ENCODE measurements at places on chromosomes 11 and 22.

DNA sequence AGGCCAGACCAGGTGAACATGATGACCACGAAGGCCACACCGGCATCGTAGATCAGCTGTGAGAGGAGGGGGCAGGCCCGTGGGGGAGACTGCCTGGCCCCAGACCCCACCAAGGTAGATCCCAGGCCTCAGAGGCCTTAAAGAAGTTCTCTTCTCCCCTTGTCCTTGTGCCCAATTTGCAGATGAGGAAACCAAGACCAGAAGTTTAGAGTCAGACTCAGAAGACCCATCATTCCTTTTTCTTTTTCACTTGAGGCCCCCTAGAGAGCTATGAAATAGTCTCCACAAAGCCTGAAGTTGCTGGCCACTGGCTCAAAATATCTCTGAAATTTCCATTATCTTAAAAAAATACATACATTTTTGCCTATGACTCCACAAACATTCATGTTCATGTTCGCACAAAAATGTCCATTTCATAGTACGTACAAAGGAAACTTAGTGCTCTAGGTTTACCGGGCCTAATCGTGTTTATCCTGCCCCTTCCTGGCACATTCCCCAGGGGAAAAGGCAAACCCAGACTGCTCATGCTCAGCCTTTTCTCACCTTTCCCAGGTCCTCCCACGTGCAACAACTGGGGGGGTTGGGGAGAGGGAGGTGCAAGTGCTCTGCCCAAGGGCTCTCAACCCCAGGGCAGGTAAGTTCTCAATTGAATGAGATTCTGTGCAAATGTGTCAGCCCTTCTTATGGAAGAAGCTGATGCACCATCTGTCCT, 19.2 kb downstream of the SLC43A1 start:
- DNase-seq: no peak

DNA sequence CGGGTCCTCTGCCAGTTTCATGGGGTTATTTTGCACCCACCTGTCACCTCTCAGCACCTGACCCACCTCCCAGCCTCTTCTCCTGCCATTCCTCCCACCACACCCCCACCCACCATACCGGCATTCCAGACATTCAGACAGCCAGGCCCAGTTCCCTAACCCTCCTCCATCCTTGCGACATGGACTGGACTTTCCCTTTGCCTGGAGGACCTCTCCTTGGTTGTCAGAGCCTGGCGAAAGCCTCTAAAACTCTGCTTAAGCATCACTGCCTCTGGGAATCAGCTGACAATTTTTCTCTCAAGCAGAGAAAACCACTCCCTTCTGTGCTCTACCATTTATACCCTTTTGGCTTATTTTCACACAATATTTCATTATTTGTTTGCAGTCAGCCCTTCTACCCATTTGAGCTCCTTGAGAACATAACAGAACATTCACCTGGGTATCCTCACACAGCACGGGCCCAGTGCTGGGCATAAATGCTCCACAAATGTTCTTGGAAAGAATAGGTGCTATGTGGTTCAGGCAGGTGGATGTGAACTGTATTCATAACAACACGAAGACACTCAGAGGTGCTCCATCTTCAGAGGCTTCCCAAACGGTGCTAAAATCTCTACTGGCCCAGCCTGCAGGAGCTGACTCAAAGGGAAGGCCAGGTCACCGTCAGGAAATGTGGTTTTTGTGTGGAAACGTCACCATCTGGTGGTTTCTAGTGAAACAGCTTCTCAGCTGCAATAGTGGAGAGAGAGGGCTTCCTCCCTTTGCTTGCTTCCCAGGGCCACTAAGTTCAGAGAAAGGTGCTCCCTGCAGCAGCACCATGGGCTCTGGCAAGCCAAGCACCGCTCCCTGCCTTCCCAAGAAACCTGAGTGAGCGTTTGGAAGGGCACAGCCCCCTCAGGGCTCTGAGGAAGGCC, 10.4 kb downstream of the SPATA19 start:
- peak; percentile 55 for DNase-seq

- peak; percentile 63 for DNase-seq
These were observed 82.1 kb downstream of the C11orf58 start for GRCh38 chr11:16820324-16821092.

DNA sequence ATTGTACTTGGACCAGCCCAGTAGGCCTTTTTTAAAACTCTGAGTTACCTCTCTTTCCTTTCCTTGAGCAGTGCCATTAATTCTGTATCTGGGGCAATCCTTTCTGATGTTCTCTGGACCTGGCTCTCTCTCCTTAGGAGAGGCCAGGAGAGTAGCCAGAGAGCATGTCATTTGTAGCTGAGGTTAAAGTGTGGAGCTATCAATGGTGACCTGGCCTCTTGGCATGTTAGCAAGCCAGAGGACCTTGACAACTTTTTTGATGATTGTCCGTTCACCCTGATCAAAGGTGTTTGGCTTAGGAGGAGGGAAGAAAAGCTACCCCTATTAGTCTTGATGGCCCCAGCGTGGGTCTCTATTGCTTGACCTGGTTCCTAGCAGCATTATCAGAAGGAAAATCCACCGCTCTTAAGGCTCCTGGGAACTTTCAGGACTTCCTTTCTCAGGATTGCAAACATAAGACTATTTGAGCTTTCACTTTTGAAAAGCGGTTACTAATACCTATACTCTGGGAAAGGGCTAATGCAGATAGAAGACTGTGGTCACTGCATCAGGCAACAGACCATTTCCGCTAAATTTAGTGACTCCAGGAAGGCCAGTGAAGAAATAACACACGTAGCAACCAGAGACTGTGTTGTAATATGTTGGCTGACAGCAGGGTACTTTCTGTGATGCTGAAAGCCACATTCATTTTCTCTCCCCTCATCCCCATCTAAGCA, 18.2 kb downstream of the LIMK2 start:
- DNase-seq: no peak

DNA sequence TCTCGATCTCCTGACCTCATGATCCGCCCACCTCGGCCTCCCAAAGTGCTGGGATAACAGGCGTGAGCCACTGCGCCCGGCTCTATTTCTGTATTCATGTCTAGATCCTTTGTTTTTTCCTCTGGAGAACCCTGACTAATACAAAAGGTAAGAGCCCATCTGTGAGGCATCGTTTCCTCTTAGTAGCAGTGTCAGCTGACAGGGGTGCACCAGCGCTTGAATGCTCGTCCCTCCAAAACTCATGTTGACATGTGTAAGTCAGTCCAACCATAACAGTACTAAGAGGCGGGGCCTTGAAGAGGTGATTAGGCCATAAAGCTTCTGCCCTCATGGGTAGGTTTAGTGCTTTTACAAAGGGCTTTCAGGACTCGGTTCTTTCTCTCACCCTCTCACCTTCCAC, 470.1 kb upstream of the B3GAT1 start:
- DNase-seq: no peak

DNA sequence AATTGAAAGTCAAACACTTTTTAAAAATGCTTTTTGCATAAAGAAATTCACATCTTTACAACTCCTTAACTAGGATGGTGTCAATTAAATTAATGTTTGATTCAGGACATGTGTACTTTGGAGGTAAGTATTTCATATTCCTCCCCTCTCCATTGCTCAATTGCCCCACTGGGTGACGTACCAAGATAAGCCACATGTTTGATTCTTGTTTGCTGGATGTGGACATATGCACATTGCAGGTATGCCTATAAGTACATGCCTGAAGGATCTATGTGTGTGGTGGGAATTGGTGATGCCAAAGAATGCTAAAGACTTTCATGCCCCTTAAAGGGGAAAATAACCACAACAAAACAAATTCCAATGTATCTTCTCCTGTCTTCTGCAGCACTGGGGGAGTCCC, 5.8 kb downstream of the CD44 start:
- DNase-seq: peak; percentile 40

- DNase-seq: no peak
These were observed 1.1 kb upstream of the FADS2 start for GRCh38 chr11:61826930-61827570.

DNA sequence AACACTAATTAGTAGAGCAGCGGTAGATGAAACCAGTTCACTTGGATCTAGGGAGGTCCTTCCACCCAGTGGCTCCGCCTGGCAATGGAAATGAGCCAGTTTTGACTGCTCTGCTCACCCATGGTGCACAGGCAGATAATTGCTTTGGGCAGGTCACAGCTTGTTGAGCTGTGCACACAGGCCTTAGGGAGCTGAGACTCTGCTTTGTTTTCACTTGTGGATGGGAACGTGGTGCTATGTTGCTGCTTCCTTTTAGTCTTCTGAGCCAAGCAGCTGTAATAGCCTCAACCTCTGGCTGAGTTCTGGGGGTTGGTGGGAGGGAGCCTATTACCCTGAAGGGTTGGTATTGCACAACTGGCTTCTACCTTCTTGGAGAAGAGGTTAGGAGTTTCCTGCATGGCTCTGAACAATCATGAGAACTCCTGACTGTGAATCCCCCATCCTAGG, 262.3 kb upstream of the MTNR1B start:
- no peak for DNase-seq

DNA sequence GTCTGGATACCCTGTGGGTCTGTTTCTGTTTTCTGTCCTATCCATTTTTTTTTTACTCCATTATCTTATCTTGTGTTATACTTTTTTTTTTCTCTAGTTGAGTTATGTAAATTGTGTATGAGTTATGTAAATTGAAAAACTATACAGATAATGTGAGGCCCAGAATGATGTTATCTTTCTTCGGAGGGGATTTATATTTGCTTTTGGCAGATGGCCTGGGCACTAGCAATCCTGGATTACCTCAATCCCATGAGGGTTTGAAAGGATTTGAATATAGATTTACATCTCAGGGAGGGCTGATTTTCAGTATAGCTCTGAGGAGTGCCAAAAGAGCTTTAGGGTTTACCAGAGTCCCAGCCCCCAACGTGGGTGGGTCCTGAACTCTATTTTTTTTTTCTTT, 71.0 kb downstream of the CSTPP1 start:
- no peak for DNase-seq

- no peak for DNase-seq
These were observed 3.5 kb downstream of the ANO9 start for GRCh38 chr11:438101-438844.

- no peak for DNase-seq
These were observed 5.4 kb downstream of the PI4KA start for GRCh38 chr22:20853236-20853660.

DNA sequence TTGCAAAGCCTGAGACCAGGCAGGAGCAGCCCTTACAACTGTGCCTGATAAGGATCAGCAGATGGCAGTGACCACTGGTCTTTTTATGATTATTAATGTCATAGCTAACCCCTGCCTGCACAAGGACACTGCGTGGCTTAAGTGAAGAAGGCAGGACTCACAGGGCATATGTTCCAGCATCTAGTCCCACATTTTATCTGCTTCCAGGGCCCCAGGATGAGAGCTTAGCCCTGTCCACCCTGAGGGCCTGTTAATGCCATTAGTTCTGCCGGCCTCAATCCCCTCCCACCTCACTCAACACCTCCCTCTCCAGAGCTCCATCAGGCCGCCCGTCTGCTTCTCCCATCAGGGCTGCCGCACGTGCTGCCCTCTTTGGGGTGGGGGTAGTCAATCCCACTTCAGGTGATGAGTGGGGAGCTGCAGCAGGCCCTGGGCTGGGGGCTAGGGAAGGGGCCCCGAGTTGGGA, 33.1 kb upstream of the TSPAN18 start:
- DNase-seq: no peak

DNA sequence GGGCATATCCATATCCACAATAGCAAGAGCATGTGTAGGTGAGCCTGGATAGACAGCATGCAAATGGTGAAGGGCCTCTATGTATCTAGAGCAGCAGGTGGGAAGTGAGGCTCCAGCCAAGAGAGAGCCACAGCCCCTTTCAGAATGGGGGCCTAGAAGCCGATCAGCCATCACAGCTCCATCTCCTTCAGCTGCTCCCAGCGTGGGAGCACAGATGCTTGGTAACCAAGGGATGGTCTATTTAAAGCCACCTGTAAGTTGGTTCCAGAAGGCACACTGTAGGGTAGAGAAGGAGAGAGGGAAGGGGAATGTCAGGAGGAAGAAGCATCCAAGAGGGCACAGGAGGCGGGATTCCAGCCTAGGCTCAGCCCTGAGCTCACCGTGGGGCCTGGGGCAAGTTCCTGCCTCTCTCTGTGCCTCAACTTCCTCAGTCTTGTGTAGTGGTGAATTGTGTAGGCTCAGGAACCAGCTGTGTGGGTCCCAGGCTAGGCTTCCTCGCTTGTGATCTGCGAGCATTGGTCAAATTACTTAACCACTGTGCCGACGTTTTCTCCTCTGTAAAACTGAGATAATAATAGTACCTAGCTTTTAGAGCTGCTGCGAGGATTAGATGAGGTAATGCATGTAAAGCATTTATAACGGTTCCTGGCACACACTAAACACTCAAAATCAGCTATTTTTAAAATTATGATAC, 122.9 kb upstream of the NAV2 start:
- DNase-seq: no peak

DNA sequence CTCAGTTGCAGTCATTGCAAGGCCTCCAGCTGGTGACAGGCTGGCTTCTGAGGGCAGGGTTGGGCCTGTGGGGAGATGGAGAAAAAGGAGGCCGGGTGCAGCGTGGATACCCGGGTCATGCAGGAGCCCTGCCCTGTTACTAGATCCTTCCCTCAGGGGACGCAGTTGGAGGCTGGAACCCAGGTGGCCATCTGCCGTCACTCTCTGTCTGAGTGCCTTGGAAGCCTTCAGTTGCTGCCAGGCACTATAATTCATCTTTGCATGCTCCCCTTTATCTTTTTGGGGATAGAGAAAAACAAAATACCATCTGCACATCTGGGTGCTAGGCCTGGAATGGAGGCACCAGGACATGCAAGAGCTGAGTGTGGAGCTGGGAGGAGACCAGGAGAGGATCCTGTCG, 82.7 kb downstream of the TP53I11 start:
- no peak for DNase-seq

GRCh38 chr22:31496735-31497146, 405 bp downstream of the SFI1 start:
- peak; percentile 55 for DNase-seq

GRCh38 chr11:62649486-62649885, 3.1 kb upstream of the GANAB start:
- DNase-seq: no peak

GRCh38 chr11:66069715-66070603, at the start of gene PACS1:
TSS of gene PACS1 (plus strand) at chr11:66070272. CDS start at chr11:66070487, 215 bp downstream.
- peak; percentile 75 for DNase-seq

GRCh38 chr22:42282252-42282942, 11.9 kb upstream of the TCF20 start:
- no peak for DNase-seq

GRCh38 chr22:44567846-44568493, 69.9 kb upstream of the RTL6 start:
- DNase-seq: peak; percentile 57

DNA sequence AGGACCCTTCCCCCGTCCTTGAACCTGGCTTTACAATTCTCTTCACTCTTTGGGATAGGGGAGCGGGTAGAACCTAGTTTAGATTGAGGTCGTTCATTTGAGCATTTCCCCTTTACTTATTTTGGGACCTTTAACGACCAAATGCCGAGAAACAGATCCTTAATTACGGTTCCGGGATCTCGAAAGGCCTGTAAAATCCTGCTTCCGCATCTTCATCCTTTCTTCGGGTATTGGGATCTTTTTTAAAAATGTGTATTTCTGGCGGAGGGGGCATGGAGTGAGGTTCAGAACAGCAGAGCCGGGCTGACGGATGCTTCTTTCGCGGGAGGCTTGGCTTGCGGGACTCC, 395 bp upstream of the HIPK3 start:
- no peak for DNase-seq

GRCh38 chr22:30175690-30176288, 70.8 kb downstream of the LIF start:
- DNase-seq: no peak

- no peak for DNase-seq
These were observed 739.7 kb downstream of the BRD1 start for GRCh38 chr22:49087716-49088601.

All from ELR (cell line).